NCI-H748 treated with DMSO at 0.1 percent for 48 hours (cell line): ENCODE measurements at places on chromosomes 6 and 20.

- no peak for DNase-seq
Measured at GRCh38 chr20:49906101-49906604, 9.2 kb downstream of the SPATA2 start.

DNA sequence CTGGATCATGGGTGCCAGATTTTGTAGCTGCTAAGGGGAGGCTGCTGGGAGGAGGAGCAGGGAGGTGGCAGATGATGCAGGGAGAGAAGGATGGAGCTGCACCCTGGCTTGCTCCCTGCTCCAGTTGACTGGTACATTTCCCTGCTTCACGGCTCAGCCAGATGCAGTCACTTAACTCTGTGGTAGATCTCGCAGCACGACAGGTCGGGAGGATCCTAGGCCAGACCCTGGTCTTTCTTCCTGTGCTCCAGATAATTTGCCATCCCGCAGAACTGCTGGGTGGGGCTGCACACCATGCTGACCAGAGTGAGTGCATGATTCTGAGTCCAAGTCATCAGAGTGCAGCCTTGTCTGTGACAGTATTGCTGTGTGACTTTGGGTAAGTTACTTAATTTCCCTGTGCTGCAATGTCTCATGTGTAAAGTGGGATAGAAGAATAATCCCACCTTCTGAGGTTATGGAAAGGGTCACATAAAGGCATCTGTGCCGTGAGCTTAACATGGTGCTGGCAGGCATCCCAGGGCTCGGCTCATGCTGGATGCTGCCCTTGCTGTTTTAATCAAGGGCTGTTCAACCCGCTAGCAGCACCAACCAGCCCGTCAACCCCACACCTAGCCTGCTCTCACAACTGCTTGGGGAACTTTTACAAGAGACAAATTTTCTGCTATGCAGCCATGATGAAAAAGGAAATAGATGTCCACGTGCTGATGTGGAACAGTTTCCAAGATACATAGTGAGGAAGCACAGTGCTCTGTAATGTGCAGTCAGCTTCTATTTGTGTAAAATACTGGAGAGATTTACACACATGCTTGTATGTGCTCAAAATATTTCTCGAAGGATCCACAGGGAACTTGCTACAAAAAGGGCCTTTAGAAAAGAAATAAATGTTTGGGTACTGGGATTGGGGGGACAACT, 257.9 kb downstream of the CDH26 start:
- DNase-seq = no peak

GRCh38 chr6:134451529-134451928, 133.6 kb upstream of the SGK1 start:
- no peak for DNase-seq

DNA sequence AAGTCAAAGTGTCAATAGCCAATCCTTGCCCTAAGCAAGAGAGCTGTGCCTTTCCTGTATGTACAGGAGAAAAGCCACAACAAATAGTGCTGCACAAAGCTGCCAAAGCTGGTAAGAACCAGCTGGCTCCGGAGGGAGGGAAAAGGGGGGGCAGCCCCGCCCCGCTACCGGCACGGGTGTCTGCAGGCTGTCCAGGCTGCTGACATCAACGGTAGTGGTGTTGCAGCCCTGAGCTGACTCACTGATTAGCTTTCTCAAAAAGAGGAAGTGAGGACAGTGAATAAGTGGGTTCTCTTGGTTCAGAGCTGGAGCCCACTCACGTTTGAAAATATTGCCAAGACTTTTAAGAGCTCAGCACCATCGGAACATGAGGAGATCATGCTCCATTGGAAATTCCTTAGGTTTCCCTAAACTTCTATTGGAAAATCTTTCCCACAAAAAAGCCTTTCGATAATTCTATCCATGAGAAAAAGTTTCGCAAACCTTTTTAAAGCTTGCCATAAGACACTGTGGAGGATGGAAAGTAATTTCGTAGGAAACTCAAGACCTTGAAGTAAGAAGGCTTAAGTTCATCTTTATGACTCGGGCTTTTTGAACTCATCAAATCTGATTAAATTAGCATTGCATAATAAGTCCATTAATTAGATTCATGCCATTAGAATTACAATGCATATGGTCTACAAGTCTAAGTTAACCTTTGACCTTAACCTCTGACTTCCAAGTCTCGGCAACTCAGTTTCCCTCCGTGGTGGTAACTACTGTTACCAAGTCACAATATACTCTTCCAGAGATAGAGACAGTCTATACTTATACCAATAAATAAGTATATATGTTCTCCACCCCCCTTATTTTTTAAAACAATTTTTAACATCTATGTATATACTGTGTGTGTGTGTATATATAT, 67.0 kb downstream of the TNFRSF21 start:
- peak; percentile 68 for DNase-seq

DNA sequence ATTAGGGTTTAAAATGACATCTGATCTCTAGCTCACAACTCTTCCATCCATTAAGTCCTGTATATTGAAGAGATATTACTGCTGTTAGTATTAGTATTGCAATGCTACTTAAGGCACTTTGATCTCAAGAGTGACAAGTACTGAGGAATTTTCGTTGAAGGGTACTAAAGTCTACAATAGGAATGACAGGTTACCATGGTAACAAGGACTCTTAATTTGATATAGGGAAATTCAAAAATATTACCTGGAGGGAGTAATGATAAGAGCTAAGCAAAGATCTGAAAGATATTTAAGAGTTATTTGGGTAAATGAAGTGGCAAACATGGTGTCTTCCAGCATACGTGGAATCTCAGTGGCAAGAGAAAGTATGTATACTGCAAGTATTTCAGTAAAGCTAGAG, 518.0 kb upstream of the SLC35B3 start:
- no peak for DNase-seq

DNA sequence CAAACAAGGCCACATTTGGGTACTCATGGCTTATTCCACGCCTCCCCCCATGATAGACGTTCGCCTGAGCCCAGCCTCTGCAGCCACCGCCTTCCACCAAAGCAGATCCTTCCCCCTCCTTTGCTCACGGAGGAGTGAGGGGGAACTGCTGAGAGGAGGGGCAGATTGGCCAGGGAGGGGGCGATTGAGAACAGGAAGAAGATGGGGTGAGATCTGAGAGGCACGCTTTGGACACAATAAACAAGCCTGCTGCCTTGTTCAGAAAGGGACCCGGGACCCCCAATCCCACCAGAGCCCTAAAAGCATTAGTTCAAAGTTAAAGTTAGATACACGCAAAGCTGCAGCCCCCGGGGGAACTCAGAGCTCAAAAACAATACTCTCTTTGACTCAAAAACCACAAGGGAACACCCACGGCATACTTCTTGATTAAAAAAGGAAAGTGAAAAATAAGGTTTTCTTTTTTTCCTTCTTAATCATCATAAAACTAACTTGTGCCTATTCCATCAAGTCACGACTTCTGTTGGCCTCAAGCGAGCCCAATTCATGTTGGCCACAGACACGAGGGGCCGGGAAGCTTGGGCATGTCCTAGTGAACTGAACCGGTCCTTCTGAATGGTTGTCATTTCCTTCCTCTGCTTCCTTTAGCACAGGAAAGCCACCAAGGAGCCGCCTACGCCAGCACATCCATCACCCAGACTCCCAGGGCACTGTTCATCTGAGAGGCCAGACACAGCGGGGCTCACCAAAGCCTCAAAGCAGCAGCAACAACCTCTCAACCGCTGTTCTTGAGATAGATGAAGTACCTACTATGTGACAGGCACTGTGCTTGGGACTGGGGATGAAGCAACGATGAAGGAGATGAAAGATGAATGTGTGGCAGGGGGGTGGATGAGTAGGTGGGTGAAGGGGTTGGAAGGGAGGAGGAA, 44.7 kb downstream of the NFATC2 start:
- DNase-seq = no peak

DNA sequence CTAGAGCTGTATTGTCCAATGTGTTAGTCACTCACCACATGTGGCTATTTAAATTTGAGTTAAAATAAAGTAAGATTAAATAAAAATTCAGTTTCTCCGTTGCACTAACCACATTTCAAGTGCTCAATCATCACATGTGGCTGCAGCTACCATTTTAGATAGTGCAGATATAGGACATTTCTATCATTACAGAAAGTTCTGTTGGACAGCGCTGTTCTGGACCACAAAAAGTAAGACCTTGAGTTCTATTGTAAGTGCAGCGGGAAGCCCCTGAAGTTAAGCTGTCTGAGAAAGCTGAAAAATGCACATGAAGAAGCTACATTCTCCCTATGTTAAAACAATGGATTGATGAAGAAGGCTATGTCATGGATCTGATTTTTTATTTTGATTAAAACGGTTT, 1.1 kb downstream of the ORC3 start:
- no peak for DNase-seq

- DNase-seq = no peak
Measured at GRCh38 chr6:71446057-71446456, 157.4 kb downstream of the OGFRL1 start.

DNA sequence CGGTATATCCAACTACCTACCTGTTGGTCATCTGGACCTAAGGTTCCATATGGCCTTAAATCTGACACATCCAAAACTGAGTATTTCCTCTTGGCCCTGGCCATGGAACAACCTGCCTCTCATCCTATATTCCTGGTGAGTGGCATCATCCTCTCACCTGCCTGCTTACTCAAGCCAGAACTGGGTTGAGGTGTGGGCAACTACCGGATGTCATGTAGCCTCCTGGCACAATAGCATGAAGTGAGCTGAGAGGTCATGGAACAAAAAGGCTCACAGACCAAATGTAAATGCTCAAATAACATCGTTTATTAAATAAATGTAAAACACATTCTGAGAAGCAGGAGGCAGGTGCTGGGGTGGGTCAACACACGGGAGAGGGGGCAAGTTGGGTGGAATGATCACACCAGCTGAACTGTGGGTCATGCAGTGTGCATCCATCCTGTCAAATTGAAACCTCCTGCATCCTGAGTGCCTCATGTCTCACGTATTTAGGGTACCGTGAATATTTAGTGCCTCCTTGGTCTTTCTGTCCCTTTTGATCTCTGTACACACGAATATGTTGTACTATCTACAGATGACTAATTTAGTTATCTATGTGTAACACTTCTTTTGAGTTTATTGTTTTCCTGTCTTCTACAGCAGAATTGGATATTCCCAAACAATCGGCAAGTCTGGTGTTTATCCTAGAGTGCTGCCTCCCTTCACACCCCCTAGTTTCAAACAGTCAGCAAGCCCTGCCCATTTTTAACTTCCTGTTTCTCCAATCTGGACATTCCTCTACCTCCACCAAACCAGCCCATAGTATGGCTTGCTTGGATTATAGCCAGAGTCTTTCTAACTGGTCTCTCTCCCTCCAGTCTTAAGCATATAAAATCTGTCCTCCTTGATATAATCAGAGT, 7.9 kb upstream of the POU5F1 start:
- no peak for DNase-seq

GRCh38 chr6:26420688-26421171, 18.7 kb downstream of the BTN3A1 start:
- DNase-seq = no peak

DNA sequence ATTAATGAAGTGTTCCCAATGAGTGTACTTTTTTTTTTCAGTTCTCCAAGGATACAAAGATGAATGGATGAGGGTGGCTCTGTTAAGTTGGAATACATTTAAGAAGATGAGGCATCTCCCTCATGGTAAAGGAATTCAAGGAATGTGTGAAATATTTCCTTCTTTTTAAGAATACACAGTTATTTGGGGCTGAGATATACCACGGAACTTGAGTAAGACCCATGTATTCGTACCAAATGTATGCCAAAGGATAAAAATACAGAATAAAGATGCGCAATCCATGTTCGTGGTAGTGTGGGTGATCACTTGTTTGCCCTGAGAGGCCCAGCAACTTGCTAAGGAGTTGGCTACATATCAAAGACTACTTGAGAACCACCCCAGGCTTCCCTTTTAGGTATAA, 164.2 kb upstream of the TCF21 start:
- no peak for DNase-seq

GRCh38 chr6:130447374-130447773, 81.6 kb downstream of the TMEM200A start:
- DNase-seq = no peak

DNA sequence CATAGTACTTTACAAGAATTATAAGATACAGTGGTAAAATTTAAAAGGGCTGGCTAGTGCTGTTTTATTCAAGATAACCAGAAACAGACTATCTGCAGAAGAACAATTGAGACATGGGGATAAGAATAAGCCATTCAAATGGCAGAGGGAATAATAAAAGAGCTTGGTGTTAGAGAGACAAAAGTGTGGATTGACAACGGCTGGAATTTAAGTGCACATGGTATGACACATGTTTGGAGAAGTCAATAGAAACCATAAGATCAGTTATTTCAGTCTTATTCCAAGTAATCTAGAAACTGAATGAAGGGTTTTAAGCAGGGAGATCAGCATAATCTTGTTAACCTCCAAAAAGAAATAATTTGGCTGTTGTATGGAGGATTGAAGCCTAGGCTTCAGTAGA, 1205.5 kb upstream of the CITED2 start:
- no peak for DNase-seq

DNA sequence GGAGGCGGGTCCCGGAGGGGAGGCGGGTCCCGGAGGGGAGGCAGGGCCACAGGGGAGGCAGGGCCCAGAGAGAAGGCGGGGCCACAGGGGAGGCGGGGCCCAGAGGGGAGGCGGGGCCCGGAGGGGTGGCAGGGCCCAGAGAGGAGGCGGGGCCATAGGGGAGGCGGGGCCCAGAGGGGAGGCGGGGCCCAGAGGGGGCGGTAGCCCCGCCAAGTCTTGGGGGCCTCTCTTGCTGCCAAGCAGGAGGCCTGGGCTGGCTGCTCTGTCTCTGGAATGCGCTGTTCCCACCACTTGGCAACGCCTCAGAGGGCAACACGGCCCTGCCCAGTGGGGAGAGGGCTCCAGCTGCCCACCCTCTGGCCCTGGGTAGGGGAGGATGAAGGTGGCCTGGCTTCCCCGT, 80.5 kb downstream of the YTHDF1 start:
- DNase-seq = no peak

DNA sequence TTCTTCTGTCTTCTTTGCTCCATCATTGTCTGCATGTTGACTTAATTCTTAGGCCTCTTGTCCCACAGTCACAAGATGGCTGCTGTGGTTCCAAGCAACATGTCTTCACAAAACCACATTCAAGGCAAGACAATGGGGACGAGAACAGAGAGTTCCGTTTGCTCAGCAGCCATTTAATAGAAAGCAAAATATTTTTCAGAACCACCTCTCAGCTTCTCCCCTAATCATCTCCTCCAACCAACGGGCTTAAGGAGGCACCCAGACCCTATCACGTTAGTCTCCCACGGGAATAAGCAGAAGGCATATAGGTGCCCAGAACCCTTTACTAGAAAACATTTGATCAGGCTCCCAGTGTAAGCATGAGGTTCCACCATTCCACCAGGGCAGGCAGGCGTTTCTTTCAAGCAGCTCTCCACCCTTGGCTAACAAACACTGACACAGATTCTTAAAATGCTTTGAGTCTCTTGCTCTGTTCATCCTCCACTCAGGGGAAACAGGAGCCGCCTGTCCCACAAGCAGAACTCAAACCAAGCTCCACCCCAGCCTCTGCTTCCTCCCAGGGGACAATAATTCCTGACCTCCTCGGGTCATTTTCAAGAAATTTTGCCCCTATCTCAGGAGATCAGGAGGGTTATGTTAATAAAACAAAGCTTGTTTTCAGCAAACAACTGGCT, 19.0 kb downstream of the BMP7 start:
- no peak for DNase-seq
